ENCODE measurements at places on chromosomes 4 and X.

DNA sequence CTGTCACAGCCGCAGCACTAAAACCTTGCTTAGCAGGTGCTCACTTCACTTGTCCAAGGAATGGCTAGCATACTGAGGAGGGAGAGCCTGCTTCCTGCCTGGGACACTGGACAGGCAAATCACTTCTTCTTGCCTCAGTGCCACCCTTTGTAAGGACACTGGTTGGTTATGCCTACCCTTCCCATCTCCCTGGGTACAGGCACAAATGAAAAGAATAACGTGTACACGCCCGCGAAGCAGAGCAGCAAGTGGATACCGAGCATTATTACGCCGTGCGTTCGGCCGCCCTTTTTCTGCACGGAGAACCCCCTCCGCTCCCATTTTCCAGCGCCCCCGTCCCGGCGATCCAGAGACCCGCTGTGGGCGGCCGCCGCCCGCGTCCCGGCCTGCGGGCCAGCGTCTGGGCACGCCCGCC lies 338 bp upstream of the KLHL2 start:
- peaks cover 23% of the 10 kb centered on the region for H3K27me3 ChIP-seq
- DNase-seq, result peak; percentile 14
- peak overlapping the region; percentile 79 for H3K4me3 ChIP-seq

GRCh38 chr4:105440890-105441289 lies 33.0 kb downstream of the PPA2 start:
- H3K4me1 ChIP-seq, result no peaks in the 10 kb centered on the region
- H3K27ac ChIP-seq, result no peak overlapping the region

DNA sequence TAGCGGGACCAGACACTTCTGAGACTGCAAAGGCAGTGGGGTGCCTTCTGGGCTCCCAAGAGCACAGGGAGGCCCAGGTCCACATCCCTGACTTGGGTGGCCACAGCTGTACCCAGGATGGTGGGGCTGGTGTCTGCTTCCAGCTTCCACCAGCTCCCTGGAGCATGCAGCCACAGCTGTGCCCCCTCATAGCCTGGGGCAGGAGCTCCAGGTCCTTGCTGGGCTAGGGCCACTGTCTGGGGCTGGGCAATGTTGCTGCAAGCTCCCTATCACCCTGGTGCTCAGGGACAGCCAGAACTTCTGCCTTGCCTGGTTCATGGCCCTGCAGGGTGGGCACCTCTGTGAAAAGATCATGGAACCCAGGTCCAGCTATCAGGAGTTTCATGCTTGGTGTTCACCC lies 673.9 kb downstream of the SH3BGRL start:
- no peaks in the 10 kb centered on the region for H3K36me3 ChIP-seq
- no peak overlapping the region for H3K27ac ChIP-seq
- DNase-seq, result no peak
- no peak overlapping the region for H3K4me3 ChIP-seq
- no peaks in the 10 kb centered on the region for H3K4me1 ChIP-seq

- no peak overlapping the region for H3K27ac ChIP-seq
- no peaks in the 10 kb centered on the region for H3K4me1 ChIP-seq
- DNase-seq, result peak; percentile 63
- no peaks in the 10 kb centered on the region for H3K27me3 ChIP-seq
- H3K36me3 ChIP-seq, result no peaks in the 10 kb centered on the region
These were observed 450.0 kb downstream of the ANKRD50 start for GRCh38 chr4:124262211-124263179.

DNA sequence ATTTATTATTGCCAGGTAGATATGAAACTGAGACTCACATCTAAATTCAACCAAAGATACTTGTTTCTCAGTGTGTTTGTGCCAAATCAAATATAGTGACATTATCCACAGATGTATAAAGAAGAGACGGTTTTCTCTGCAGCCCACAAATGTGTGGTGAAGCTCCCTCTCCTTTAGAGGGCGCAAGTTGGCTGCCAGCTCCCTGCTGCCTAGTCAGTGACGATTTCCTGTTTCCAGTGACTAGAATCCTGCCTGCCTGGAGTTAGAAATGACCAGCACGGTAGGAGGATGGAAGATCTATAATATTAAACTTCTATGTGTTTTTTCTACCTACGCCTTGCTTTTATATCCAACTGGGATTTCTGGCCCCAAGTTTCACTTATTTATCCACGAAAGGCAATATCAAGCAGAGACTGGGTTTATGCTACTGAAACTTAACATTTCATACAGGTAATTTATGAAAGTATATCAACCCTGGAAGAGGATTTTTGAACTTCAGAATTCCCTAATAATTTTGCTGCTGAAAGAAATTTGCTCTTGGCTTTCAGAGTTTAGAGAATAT lies 1793.7 kb upstream of the TENM3 start:
- peak overlapping the region; percentile 68 for H3K4me3 ChIP-seq
- H3K27me3 ChIP-seq, result no peaks in the 10 kb centered on the region
- DNase-seq, result peak; percentile 51

- H3K36me3 ChIP-seq, result no peaks in the 10 kb centered on the region
- no peak for DNase-seq
- H3K4me1 ChIP-seq, result no peaks in the 10 kb centered on the region
- H3K27me3 ChIP-seq, result peaks cover 4% of the 10 kb centered on the region
- no peak overlapping the region for H3K4me3 ChIP-seq
- H3K27ac ChIP-seq, result no peak overlapping the region
These were observed 35.2 kb downstream of the DTHD1 start for GRCh38 chr4:36316607-36317006.

GRCh38 chr4:158796370-158797140 lies 27.7 kb downstream of the FNIP2 start:
- peaks cover 26% of the 10 kb centered on the region for H3K4me1 ChIP-seq
- peaks cover 3% of the 10 kb centered on the region for H3K27me3 ChIP-seq
- H3K27ac ChIP-seq, result no peak overlapping the region
- no peaks in the 10 kb centered on the region for H3K36me3 ChIP-seq
- no peak for DNase-seq

- peaks cover 79% of the 10 kb centered on the region for H3K4me1 ChIP-seq
- H3K27me3 ChIP-seq, result peaks cover 6% of the 10 kb centered on the region
- DNase-seq, result peak; percentile 22
- peak overlapping the region; percentile 34 for H3K27ac ChIP-seq
These were observed 133.9 kb downstream of the AFAP1 start for GRCh38 chr4:7805533-7806337.

DNA sequence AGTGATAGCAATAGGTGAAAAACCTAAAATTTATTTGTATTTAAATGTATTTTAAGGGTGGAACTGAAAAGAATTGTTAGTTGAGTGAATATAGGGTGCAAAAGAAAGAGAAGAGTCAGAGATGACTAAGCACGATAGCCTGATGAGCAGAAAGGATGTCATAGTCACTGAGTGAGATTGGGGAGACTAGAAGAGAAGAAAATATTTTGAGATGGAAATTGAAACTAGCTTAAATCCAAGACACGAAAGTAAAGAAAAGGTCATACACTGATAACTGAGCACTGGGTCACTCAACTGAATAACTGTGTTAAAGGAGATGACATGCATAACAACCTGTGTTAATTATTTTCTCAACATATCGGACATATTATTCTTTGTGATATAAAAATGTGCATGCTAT lies 55.5 kb downstream of the SPANXN4 start:
- no peak overlapping the region for H3K4me3 ChIP-seq
- DNase-seq, result no peak

GRCh38 chrX:120401301-120401700 lies 39.4 kb downstream of the ATP1B4 start:
- no peaks in the 10 kb centered on the region for H3K4me1 ChIP-seq
- H3K4me3 ChIP-seq, result no peak overlapping the region
- H3K27ac ChIP-seq, result no peak overlapping the region
- H3K27me3 ChIP-seq, result peaks cover 13% of the 10 kb centered on the region

DNA sequence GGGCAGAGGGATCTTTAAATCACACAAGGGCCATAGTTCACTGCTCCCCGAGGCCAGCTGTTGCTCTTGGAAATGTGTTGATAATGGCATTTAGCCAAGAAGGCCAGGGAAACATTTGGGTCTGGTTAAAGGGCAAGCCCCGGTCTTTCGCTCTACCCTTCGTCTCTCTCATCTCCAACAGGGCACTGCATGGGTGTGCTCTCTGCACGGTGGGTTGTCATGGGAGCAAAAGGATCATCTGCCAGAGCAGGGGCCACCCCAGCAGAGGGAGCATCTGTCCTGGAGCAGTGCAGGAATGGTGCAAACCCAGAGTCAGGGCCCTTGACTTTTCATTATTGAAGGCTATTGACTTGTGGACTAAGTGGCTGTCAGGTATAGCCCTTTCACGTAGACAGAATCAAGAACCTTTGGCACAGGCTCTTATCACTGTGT lies 22.7 kb upstream of the PGRMC2 start:
- peaks cover 25% of the 10 kb centered on the region for H3K36me3 ChIP-seq
- H3K27ac ChIP-seq, result peak overlapping the region; percentile 24
- H3K4me1 ChIP-seq, result peaks cover 22% of the 10 kb centered on the region
- no peak overlapping the region for H3K4me3 ChIP-seq

DNA sequence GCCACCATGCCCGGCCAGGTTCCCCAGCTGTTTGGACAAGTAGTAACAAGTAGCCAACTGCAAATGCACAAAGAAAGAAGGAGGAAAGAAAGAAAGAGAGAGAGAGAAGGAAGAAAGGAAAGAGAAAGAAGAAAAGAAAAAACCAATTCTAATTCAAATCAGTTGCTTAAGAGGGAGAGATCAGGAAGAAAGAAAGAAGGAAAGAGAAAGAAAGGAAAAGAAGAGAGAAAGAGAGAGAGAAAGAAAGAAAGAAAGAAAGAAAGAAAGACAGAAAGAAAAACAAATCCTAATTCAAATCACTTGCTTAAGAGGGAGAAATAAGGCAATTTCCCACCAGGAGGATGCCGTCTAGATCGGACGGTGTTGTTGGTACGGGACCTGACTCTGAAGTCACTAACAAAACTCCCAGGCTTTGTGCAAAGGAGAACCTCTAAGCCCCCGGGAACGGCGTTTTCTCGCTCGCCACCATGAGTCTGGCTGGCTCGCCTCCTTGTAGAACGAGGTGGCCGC lies 95.5 kb upstream of the PPP2R3B start:
- no peak overlapping the region for H3K27ac ChIP-seq
- H3K27me3 ChIP-seq, result peaks cover 31% of the 10 kb centered on the region
- DNase-seq, result no peak

DNA sequence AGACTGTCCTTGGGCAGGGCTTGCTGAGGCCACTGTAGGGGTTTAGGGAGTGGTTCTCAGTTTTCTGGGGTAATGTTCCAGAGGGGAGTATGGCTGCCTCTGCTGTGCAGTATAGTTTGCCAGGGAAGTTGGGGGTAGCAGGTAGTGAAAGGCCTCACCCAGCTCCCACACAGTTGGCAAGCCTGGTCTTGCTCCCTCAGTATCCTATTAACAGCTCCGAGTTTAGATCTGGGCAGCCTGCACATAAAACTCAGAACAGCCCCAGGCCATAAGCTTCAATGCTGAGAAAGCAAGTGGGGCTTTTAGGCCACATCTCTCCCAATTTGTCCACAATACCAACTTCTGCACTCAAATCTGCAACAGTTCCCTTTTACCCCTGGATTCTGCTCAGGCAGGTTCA lies 205.2 kb downstream of the GALNTL6 start:
- no peak for DNase-seq
- no peaks in the 10 kb centered on the region for H3K4me1 ChIP-seq
- no peak overlapping the region for H3K4me3 ChIP-seq

DNA sequence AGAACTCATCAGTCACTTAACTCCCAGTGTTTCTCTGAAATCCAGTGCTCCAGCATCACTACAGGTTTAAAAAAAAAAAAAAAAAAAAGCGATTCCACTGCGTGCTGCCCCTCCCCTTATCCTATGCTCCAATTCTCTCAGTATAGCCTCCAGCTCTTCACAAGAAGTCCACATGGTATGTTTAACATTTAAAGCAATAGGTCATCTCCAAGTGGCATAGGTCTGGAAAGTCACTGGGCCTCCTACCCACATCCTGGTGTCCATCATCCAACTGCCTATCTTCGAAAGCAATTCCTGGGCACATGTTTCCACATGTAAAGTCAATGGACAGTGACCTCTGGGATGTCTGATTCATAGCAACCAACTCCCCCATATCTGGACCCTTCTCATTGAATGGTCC lies 66.5 kb upstream of the MAP3K15 start:
- H3K4me1 ChIP-seq, result peaks cover 21% of the 10 kb centered on the region
- no peak overlapping the region for H3K27ac ChIP-seq
- H3K36me3 ChIP-seq, result peaks cover 8% of the 10 kb centered on the region
- H3K4me3 ChIP-seq, result no peak overlapping the region

DNA sequence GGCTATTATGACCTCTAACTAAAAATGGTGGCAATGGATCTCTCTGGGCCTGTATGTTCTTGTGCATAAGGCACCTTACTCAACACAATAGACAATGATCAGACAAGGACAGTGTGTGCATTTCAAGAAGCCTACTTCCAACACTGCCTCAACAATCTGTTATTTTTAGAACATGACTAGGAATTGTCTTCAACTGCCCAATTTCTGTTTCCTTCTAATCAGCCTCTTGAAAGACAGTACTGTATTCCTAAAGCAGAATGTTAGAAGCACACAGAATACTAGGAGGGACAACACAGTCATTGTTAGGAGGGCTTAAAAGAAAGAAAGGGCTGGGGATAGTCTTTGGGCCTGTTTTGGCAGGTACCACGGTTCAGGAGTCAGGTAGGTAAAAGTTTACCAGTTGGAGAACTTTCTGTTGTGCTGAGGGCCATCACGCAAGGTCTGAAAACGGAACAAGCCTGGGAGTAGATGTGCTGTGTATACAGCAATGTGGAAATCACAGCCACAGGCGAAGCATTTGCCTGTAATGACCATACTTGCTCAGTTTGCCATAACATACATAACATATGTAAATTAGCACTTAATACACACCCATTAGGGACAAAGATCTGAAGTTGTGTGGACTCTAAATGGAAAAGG lies 100.8 kb upstream of the ATXN3L start:
- H3K4me1 ChIP-seq, result peaks cover 23% of the 10 kb centered on the region
- DNase-seq, result no peak
- no peaks in the 10 kb centered on the region for H3K36me3 ChIP-seq
- H3K27ac ChIP-seq, result no peak overlapping the region
- no peak overlapping the region for H3K4me3 ChIP-seq
- H3K27me3 ChIP-seq, result peaks cover 4% of the 10 kb centered on the region

- H3K27me3 ChIP-seq, result no peaks in the 10 kb centered on the region
- H3K4me3 ChIP-seq, result no peak overlapping the region
- no peak overlapping the region for H3K27ac ChIP-seq
- H3K4me1 ChIP-seq, result peaks cover 6% of the 10 kb centered on the region
- no peak for DNase-seq
These were observed 63.0 kb upstream of the MND1 start for GRCh38 chr4:153281476-153281875.

DNA sequence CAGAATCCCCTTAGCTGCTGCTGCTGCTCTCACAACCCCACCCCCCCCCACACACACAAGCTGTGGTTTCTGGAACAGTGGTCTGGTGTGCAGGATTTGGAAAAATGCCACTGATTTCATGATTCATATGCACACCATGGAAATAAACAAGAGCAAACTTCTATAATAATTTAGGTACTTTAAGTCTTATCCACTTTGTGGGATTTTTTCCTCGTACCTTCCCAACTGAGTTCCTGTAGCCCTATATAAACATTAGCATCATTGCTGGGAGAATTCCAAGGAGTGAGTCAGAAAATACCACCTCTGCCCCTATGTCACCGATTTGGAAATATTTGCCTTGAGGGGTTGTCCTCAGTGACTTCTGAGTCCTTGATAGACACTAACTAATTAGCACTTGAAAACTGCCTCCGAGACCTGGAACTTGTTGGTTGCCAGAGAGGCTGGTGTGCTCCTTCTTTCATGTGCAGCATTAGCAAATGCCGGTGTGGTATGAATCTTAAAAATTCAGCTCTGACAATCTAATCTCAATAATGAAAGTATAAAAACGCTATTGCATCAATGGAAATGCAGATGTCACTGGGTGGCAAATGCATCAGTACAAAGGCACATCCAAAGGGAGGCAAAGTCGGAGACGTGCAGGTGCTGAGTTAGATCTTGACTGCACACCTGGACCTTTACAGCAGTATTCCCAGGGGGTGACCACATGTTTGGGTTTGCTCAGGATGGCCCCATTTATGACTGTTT lies 61.8 kb downstream of the CPE start:
- H3K4me3 ChIP-seq, result no peak overlapping the region
- no peaks in the 10 kb centered on the region for H3K4me1 ChIP-seq
- no peak overlapping the region for H3K27ac ChIP-seq
- no peak for DNase-seq
- H3K36me3 ChIP-seq, result no peaks in the 10 kb centered on the region

Data from nephron progenitor cell (in vitro differentiated cells).